GM19239 (cell line): ENCODE measurements at places on chromosomes 12 and 14.

GRCh38 chr14:73998726-73999125, 20.4 kb downstream of the ENTPD5 start:
- no peak for DNase-seq

DNA sequence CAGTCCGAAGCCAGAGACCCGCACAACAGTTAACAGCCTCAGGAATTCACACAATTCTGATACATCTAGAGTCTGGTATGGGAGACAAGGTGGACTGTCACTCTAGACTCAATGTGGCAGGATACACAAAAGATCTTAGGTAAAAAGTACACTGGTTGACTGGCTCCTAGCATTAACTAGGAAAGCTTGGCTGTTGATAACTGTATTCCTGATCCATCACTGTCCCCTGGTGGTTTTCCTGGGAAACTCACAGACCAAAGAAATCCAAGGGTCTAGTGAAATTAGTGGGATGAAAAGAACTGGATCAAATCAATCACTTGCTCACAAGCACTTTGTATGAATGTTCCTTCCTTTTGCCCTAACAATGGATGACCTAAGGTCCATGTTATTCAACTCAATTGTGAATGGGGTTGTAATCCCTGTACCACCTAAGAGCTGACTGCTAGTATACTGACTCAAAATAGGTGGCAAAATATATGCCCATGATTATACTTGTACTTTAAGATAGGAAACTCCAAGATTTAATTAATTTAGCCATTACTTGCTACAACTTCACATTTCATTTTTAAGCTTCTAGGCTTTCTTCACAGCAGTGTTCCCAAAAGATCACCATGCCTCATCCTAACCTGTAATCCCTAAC, 14.0 kb downstream of the NPC2 start:
- no peak for DNase-seq

DNA sequence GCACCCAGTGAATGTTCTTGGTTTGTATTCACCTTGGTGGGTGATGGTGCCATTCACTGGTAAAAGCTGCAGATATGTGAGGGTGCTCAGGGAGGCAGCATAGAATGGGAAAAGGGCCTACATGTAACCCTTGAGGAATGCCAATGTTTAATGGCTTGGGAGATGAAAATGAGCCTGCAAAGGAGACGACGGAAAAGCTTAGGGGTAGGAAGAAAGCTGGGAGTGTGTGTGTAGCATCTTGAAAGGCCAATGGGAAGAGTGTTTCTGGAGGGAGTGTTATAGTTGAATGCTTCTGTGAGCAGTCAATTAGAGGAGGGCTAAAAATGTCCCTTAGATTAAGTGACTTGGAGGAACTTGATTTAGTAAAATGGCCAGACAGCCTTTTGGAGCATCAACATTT, 24.9 kb downstream of the PPM1A start:
- DNase-seq = no peak

- no peak for DNase-seq
These were observed 62.5 kb downstream of the DRAM1 start for GRCh38 chr12:101939856-101940265.

GRCh38 chr12:127130506-127131124, 1136.4 kb upstream of the TMEM132C start:
- no peak for DNase-seq

GRCh38 chr14:65709576-65709975, 297.0 kb downstream of the FUT8 start:
- DNase-seq = no peak

DNA sequence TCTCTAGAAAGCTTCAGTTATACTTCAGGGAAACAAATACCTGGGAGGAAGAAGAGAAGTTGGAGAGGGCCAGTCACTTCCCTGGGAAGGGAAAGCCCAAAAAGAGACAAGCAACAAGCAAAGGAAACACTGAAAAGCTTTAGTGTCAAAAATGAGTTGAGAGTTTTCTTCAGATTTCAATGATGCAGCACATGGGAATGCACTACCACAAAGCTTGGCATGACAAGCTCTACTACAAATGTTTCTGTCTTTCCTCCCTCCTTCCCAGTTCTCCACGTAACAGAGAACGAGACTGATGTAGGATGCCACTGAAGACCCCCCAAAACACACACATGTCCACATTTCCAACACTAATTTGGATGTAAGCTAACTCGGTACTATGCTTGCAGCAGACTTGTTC, 26.8 kb upstream of the ADAMTS20 start:
- DNase-seq = no peak

DNA sequence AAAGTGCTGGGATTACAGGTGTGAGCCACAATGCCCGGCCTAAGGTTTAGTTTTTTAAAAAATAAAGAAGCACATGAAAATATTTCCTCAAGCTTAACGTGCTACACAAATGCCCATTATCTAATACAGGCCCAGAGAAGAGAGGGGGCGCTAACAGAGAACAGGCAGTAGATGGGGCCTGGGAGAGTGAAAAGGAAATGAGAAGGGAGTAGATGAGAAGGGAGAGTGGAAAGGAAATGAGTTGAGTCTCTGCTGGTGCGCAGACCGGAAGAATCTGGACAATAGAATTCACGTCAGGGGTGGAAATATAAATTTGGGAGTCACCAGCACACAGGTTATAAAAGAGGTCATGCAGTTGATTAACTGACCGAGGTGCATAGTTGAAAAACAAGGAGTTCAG, 10.7 kb downstream of the PXN start:
- no peak for DNase-seq

- DNase-seq = no peak
These were observed 278.3 kb downstream of the ADGRD1 start for GRCh38 chr12:131232036-131232435.

- no peak for DNase-seq
These were observed 88.4 kb downstream of the BORCS5 start for GRCh38 chr12:12445165-12445881.

DNA sequence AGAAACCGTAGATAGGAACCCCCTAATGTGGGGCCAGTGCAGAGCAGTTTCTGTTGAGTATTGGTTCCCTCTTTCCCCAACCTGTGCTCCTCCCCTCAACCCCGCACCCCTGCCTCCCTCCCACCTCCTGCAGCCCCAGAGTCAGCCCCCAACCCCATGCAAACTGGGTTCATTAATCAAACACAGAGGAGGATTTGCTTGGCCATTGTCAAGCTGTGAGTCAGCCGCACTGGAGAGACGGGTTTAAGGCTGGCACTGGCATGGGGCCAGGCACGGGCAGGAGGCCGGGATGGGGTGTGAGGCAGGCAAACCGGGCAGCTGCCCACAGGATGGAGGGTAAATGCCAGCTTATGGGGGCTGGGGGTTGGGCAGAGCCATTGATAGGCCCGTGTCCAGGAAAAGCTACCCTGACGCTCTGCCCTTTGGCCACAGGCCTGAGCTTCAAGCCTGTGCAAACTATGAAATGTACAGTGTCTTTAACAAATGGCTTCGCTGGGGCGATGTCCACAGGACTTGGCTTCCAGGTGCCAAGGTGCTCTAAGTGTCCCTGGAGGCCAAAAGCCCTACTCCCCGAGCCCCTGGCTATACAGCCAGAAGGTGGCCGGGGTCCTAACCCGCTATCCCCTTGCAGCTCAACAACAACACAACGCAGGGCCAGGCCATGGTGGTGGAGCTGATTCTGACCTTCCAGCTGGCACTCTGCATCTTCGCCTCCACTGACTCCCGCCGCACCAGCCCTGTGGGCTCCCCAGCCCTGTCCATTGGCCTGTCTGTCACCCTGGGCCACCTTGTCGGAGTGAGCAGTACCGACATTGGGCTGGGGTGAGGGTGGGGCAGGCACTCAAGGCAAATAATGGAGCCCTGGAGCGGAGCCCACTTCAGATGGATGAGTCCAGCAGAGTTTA, 1.4 kb downstream of the AQP5 start:
- no peak for DNase-seq

DNA sequence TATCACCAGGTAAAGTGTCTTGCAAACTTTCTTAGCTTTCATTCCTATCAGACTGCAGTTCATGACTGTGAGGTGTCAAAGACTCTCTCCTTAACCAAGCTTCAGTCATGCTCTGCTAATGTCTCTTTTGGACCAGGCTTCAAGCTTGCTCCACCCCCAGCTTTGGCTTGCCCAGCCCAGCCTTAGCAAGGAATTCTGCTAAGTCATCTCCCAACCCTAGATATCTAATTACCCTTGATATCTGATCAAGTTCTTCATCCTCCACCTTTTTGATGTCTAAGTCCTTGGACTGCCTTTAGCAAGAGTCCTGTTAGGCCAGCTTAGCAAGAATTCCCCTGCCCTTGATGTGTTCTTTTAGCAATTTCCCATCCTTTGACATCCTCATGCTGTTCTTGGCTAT, 108.9 kb upstream of the FGD4 start:
- DNase-seq = no peak

GRCh38 chr12:42275499-42275898, 37.5 kb upstream of the YAF2 start:
- DNase-seq = no peak

- no peak for DNase-seq
These were observed 35.0 kb downstream of the ACADS start for GRCh38 chr12:120760349-120761254.

- DNase-seq = no peak
These were observed 2.9 kb downstream of the RBM23 start for GRCh38 chr14:22915886-22916521.

GRCh38 chr12:22215467-22216253, 118.8 kb downstream of the ST8SIA1 start:
- DNase-seq = no peak

DNA sequence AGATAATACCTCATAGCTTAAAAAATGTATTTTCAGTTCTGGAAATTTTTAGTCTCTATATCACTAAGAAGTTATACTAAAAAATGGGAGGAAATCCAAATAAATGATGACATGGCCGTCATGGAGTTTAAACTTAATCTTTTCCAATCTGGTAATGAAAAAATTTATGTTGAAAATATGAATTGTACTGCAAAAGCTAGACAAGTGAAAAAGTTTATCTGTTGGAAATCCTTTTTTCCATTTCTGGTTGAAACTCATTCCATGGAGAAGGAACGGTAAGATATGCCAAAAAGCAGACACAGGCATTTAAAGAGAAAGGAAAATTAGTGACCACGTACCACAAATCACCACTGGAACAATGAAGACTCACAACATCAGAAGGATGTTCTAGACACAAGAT, 314.2 kb upstream of the PRICKLE1 start:
- no peak for DNase-seq

GRCh38 chr14:68813318-68813838, 20.5 kb upstream of the ZFP36L1 start:
- DNase-seq = no peak

DNA sequence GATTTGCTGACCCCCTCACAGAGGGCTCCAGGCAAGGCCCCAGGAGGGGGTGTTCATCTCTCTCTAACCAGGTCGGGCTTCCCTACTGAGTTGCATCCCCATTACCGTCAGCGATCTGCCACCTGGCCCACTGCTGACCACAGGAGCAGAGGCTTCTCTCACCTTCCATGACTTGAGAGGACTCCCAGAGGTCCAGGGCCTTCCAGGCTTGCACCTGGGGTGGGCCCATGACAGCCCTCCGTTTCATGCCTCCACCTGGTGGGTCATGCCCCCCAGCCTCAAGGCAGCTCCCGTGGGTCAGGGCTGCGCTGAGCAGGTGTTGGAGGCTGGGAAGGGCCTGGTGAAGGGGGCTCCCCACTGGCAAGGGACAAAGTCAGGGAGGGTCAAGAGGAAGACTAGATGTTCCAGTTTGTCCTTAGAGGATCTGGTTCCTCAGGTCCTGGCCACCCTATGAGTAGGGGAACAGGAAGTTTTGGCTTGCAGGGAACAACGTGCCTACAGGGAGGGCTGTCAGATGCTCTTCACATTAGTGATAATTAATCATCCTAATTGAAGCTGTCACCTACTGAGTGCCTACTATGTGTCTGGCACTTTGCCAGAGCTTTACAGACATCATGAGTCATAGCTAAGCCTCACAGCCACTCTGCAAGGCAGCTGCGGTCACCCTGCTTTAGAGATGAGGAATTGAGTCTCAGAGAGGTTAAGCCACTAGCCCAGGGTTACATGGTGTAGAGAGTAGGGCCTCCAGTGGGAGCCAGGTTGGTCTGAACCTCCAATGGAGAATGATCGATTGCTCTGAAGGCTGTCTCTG, 13.8 kb downstream of the NFKBIA start:
- DNase-seq = no peak

DNA sequence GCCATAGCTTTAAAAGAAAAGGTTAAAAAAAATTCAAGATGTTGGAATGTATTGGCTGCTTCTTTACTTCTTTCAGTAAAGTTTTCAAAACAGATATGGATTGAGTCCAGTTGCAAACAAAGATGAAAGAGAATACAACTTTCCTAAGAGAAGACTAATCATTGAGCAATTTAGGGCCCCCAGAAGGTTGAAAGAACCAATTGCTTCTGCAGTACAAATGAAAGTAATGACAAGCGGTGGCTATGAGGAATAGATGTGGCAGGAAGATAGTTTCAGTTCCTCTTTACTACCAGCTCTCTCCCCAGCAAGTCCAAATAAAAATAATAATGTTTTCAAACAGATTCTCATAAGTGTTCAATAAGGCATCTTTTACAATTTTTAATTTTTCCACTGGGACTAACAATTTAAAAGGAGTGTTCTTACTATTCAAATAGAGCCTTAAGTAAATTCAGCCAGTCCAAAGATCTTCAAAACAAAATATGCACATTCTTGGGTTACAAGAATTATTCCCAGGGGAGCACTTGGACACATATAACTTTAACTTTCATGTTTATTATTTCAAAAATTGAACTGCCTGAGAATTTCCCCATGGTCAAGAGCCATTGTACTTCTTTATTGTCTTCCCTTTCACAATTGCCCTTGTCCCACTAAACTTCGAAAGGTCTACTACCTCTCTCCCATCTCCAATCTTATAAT, 62.3 kb upstream of the PPP1R12A start:
- DNase-seq = peak; percentile 65

- DNase-seq = no peak
These were observed 63.9 kb downstream of the BEGAIN start for GRCh38 chr14:100523131-100523842.

DNA sequence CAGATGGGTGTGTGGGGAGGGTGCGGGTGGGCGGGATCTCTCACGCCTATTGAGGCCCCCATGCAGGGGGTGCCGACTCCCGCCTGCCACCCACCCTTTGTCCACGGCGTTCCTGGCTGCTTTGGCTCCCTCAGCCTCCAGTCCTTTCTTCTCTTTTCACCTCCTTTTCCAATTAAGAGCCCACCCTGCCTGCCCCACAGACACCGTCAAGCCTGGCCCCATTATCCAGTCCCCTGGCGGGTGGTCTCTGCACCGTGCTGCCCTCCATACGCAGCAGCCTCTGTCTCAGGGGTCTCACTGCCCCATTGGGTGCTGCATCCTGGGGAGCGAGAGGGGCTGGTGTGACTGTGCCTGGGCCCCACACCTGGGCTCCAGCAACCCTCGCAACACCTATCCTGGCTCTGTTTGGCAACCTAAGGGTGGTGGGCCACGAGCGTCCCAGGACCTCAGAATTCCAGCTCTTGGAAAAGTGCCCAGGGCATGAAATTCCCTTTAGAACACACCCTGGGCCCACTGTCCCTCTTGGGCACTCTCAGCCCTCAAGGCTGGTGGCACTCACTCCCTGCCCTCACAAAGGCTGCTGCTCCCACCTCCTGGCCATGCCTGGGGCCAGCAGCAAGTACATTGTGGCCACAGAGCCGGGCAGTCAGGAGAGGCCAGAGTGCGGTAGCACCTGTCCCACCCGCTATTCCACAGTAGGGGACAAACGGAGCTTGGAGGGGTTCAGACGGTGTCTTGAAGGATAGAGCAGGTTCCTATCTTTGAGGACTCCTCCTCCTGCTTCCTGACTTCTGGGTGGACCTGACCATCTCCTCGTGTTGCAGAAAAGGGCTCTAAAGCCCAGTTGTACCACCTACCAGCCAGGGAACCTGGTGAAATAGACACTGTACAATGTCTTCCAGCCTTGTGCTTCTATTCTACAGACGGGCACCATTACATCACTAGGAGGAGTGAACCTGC, 114.1 kb downstream of the KIF26A start:
- DNase-seq = no peak
